ENCODE measurements at places on chromosomes 3 and 15.

- DNase-seq, result no peak
Observed at GRCh38 chr15:89026167-89026566, 62.1 kb upstream of the ABHD2 start.

- no peak for DNase-seq
Observed at GRCh38 chr15:96720656-96721055, 390.2 kb downstream of the NR2F2 start.

DNA sequence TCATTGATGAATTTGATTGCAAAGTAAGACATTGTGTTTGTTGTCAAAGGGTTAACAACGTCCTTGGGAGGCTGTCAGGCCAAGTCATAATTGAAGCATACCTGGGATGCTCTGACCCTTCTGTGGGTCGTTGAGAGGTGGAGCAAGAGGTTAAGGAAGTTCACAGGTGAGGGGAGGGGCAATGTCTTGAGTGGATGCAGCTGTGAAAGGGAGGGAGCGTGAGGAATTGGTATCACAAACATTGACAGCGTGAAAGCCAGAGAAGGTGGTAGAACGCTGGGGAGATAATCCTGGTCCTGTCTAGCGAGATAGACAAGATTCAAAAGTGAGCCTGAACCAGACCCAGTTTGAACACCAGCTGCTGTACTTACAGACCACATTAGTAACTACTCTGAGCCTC is 79.4 kb downstream of the HES1 start:
- no peak for DNase-seq

DNA sequence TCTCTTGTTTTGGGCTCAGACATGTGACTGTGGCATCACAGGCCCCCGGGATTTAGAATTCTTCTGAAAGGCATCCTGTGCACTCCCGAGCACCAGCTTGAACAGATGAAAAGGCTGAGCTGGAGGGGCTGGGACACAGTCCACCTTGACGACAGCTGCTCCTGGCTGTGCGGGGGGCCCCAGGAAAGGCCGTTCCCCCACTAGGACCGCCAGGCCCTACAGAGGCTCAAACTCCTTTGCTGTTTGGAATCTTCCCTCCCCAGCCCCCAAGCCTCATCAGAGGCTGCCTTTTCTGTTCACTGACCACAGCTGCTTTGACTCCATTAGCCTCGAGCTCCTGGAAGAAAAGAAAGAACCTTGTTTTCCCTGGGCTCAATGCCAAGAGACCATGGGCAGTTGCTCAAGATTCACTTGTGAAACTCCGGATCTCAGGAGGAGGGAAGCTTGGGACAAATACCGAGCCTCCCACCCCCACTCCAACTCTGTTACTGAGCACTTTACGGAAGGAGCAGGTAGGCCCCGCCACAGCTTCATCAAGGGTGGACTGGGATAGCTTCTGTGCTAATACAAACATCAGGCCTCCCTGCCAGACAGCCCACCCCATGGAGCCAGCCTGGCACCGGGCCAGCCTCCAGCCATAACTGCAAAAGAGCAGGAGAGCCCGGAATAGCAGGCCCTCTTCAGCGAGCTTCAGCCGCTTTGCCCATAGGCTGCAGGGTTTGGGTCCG is 15.7 kb downstream of the CIDEC start:
- no peak for DNase-seq

- no peak for DNase-seq
Observed at GRCh38 chr3:13567684-13568514, 19.0 kb downstream of the FBLN2 start.

- DNase-seq, result no peak
Observed at GRCh38 chr15:100275641-100276040, 66.1 kb downstream of the ADAMTS17 start.

DNA sequence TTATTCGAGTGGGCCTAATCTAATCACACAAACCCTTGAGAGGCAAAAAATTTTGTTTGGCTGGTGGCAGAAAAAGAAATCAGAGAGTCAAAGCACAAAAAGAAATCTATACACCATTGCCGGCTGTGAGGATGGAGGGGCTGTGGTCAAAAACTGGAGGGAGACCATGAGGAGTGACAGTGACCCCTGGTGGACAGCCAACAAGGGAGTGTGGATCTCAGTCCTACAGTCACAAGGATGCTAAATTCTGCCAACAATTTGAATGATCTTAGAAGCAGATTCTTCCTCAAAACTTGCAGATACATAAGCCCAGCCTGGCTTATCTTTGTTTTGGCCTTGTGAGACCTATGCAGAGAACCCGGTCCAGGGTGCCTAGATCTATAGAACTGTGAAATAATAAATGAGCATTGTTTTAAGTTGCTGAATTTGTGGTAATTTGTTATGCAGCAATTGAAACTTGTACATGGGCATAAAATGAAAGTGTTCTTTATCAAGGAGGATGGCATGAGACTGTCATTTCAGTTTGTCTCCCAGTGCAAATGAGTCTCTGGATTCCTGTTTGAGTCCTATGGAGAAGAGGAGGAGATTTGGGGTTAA is 103.0 kb upstream of the ARHGEF26 start:
- DNase-seq, result no peak

- no peak for DNase-seq
Observed at GRCh38 chr3:41888368-41889076, 73.4 kb downstream of the ULK4 start.

GRCh38 chr3:110077093-110077492 is 739.7 kb upstream of the DPPA4 start:
- no peak for DNase-seq

GRCh38 chr15:100667405-100668347 is 65.3 kb downstream of the ASB7 start:
- DNase-seq, result no peak

DNA sequence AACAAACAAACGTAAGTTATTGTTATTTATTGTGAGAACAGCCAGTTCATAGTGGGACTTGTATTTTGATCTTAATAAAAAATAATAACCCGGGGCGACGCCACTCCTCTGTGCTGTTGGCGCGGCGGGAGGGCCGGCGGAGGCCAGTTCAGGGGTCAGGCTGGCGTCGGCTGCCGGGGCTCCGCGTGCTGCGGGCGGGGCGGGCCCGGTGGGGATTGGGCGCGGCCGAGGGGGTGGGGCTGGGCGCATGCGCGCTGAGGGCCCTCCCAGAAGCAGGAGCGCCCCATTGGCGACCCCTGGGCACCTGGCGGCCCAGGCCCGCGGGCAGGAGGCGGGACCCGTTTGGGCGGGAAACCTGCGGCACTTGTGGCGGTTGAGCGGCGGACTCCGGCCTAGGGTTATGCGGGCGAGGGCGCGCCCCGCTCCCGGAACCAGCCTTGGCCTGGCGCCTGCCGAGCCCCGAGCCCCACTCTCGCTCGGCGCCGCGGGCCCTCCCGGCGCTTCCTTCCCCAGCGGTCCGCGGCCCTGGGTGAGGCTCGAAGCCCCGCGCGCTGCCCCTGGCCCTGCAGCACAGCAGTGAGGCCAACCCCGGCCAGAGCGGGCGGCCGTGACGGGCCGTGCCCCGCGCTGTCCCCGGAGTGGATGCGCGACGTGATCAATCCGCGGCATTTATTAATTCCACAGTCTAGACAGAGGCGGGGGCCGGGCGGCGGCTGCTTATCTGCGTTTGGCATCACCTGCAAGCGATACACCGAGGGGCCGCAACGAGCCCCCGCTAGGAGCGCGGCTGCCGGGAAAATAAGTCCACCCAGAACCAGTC is 6.0 kb downstream of the ISL2 start:
- DNase-seq, result no peak

DNA sequence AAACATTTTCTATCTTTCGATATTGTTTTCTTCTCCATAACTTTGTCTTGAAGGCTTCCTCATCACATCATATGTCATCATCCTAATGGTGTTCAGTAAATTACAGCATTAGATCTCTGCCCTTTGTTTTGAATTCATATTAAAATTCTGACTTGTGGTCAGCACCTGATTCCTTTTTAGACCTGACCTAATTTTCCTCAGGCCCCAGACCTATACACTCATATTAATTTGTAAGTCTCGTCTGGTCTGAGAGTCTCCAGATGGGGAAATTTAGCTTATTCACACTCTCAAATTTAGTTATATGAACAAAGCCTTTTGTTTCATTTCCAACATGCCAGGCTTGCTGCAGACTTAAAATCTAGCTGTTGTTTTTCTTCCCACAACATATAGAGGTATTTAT is 248.4 kb downstream of the KCNH8 start:
- DNase-seq, result no peak

- DNase-seq, result no peak
Observed at GRCh38 chr3:102140116-102140515, 290.8 kb downstream of the NFKBIZ start.

DNA sequence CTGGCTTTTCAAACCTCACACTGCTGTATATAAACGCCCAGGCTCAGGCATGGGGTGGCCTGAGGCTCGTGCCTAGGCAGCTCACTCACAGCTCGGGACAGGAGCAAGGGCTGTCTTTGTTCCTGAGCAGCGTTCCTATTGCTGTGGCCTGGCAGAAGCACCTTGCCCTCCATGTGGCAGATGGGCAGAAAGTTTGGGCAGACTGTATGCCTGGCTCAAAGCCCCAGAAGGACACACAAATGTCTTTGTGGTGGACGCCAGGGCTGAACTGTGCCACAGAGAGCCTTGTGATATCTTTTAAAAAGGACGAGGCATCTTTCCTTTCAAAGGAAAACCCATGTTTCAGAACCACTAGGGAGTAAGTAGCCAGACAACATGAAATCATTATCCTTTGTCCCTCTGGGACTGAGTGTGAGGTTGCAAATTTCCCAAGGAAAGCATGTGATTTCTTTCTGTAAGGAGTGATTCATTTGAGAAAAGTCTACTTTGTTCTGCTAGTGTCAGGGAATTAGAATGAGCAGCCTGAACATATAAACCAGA is 29.3 kb upstream of the UBE2E1 start:
- no peak for DNase-seq

DNA sequence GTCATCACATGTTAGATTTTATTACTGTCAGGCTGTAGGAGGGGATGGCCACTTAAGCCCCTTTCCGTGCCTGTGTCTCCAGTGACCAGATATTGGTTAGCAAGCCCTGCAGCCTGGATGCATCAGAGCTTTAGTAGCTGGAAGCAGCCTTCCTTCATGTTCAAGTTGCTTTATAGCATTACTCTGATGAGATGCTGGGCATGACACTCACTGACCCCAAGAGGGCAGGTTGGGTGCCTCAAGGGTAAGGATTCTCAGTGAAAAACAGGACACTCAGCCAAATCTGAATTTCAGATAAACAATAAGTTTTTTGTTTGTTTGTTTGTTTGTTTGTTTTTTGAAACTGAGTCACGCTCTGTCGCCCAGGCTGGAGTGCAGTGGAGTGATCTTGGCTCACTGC is 68.5 kb upstream of the PTX3 start:
- no peak for DNase-seq

GRCh38 chr3:141456301-141456625 is 30.6 kb upstream of the RASA2 start:
- DNase-seq, result no peak

GRCh38 chr3:117977504-117978228 is 1057.0 kb downstream of the IGSF11 start:
- DNase-seq, result no peak

DNA sequence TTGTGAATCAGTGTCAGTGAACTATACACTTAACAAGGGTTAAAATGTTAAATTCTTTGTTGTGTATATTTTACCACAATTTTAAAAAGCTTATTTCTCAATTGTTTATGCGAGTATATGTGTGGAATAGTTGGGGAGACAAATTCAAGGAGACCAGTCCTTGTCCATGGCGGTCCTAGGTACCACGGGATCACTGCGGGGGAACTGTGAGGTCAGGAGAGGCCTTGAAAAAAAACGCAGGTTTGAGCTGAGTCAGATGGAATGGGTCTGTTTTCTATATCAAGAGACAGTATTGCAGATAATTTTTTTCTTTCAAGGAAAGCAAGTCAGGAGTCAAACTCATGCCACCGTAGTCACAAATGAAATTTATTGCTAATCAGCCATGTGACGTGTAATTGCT is 18.5 kb downstream of the IGF1R start:
- DNase-seq, result no peak

- DNase-seq, result no peak
Observed at GRCh38 chr3:99869621-99870020, 52.0 kb downstream of the CMSS1 start.

DNA sequence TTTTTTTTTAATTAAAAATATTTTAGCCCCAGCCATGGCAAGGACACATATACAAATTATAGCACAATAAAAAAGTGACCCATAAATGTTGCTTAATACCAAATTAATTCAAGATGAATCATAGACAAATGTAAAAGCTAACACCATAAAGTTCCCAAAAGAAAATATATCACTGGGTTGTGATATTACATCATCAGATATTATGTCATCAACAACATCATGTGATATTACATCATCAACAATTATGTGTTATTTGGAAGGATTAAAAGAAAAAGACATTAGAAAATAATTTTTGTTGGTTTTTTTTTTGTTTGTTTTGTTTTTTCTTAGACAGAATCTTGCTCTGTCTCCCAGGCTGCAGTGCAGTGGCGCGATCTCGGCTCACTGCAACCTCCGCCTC is 34.5 kb upstream of the ABHD10 start:
- no peak for DNase-seq

DNA sequence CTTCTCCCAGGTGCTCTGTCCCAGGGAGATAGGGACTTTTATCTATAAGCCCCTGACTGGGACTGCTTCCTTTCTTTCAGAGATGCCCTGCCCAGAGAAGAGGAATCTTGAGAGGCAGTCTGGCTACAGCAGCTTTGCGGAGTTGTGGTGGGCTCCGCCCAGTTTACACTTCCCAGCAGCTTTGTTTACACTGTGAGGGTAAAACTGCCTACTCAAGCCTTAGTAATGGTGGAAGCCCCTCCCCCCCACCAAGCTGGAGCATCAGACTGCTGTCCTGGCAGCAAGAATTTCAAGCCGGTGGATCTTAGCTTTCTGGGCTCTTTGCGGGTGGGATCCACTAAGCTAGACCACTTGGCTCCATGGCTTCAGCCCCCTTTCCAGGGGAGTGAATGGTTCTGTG is 253.8 kb upstream of the ARL6 start:
- no peak for DNase-seq

DNA sequence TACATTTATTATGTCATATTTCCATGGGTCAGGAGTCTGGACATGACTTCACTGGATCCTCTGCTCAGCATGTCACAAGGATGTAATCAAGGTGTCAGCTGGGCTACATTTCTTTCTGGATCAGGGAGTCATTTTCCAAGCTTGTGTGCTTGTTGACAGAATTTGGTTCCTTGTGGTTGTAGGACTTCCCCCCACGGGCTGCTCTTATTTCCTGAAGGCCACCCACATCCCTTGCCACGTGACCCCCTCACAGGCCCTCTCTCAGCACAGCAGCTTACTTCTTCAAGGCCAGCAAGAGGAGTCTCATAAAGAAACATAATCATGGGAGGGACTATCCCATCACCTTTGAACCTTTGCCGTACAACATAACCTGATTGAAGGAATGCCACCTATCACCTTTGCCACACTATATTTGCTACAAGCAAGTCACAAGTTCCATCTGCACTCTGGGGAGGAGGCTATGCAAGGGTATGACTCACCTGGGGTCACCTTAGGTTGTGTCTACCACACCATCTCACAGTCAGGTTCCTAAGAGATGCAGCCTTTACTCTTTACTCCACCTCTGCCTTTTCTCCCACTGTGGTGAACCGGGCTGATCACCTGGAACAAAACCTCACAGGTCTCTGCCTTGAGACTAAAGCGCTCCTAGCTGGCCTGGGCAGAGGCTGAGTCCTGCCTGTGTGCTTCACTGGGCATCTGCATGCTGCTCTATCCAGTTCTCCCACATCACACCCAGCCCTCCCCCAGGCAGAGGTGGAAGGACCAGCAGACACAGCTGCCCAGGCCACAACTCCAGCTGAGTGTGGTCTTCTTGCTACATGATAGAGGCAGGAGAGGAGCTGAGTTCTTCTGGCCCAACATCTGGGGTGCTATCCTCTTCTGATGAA is 13.5 kb downstream of the RAB6B start:
- DNase-seq, result no peak

All from NCI-H774 (cell line).